ENCODE measurements at places on chromosomes 12 and 14. TPM values are rescaled to one million over a fixed set of nuclear protein-coding genes. Genes with fewer than 3 reads are reported as not detected.

Gene PTGER2
- total RNA-seq: 9.7 TPM

Gene BDKRB2
- total RNA-seq: 85.5 TPM

Gene DUSP6
- total RNA-seq: 170 TPM

Gene PPP1R13B
- 3.4 TPM for total RNA-seq

Gene SLC4A8
- 8.2 TPM for total RNA-seq

Gene OLR1
- 8.7 TPM for total RNA-seq

Gene HOXC6
- 4.8 TPM for total RNA-seq

Gene ASPG
- not detected for total RNA-seq

All from placental pericyte (primary cell).